ENCODE measurements at places on chromosomes 7 and 10.

DNA sequence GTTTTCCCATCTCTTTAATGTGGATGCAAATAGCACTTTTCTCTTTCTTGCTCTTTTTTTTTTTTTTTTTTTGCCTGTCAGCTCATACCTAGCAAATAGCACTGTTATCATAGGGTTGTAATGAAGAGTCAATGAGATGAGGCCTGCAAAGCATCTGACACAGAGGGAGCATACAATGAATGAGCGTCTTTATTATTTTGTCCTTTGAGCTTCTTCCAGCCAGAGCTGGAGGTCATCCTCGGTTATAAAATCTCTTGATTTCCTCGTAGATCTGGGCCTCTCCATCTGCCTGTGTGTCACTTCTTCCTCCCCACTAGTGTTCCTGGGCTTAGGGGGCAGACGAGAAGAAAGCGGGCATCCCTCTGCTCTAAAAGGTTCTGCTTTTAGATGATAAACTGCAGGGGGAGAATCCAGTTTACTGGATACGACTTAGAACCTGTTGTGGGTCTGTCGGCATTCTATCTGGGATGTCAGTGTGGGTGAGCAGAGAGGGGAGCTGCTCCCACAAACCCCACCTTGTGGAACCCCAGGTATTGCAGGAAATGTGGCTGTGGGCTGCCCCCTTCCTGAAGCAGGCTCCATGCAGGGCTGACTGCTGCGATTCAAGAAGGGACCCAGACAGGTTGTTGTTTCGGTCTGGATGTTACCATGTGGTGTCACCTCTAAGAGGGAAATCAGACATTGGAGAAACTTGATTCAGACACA, 135.8 kb upstream of the GPR26 start:
- DNase-seq = no peak

GRCh38 chr10:3948843-3949242, 163.8 kb upstream of the KLF6 start:
- DNase-seq = no peak

- no peak for DNase-seq
These were observed 457.6 kb upstream of the KLF6 start for GRCh38 chr10:4242561-4243035.

- DNase-seq = no peak
These were observed 73.4 kb upstream of the PDCD4 start for GRCh38 chr10:110798340-110798739.

GRCh38 chr7:77362905-77363304, 53.2 kb downstream of the GSAP start:
- no peak for DNase-seq

- no peak for DNase-seq
These were observed 62.7 kb downstream of the LANCL2 start for GRCh38 chr7:55427800-55428199.

- no peak for DNase-seq
These were observed 299.9 kb upstream of the HABP2 start for GRCh38 chr10:113252650-113253618.

GRCh38 chr7:151093748-151094147, 7.5 kb downstream of the AGAP3 start:
- DNase-seq = no peak

DNA sequence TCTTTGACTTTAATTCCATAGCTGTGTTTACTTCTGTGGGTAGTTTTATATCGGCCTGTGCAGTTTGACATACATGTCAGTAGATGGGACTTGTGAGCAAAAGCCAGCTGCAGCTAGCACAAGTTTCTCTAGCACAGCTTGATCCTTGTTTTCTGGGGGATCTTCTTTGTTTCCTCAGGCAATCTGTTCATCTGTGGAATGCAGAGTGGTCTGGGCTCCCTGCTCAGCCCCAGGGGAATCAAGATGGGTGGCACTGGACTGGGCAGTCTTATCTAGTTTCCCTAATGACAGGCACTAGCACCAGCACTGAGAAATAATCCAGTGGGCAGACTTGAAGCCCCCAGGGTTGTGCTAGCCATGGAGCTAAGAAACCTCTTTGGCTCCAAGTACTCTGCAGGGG, 40.8 kb downstream of the CYP2C19 start:
- DNase-seq = no peak

DNA sequence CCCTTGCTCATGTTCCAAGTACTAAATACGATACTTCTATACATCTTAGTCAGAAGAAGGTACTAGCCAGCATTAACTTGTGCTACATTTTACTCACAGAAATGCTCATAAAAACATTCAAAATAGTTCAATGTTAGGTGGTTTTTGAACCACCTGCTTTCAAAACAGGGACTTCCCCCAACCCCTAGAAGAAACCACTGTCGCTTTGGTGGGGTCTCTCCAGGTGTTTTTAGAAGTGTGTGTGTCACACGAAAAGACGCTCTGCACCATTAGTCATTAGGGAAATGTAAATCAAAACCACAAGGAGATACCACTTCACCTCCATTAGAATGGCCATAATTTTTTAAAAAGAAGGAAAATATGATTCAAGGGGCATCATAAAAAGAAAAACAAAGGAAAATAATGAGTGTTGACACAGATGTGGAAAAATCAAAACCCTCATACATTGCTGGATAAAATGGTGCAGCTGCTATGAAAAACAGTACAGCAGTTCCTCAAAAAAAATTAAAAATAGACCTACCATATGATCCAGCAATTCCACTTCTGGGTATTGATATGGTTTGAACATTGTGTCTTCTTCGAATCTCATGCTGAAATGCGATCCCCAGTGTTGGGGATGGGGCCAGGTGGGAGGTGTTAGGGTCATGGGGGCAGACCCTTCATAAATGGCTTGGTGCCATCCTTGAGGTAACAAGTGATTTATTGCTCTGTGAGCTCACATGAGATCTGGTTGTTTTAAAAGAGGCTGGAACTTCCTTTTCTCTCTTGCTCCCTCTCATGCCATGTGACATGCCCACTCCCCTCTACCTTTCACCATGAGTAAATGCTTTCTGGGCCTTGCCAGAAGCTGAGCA, 74.2 kb downstream of the MALSU1 start:
- no peak for DNase-seq

- DNase-seq = no peak
These were observed 124.4 kb upstream of the C7orf33 start for GRCh38 chr7:148466120-148466519.

GRCh38 chr10:51875610-51876009, 176.2 kb upstream of the CSTF2T start:
- no peak for DNase-seq

GRCh38 chr7:31253532-31253931, 87.0 kb downstream of the NEUROD6 start:
- DNase-seq = no peak

GRCh38 chr10:102643336-102644065, 778 bp upstream of the TRIM8 start:
- no peak for DNase-seq

DNA sequence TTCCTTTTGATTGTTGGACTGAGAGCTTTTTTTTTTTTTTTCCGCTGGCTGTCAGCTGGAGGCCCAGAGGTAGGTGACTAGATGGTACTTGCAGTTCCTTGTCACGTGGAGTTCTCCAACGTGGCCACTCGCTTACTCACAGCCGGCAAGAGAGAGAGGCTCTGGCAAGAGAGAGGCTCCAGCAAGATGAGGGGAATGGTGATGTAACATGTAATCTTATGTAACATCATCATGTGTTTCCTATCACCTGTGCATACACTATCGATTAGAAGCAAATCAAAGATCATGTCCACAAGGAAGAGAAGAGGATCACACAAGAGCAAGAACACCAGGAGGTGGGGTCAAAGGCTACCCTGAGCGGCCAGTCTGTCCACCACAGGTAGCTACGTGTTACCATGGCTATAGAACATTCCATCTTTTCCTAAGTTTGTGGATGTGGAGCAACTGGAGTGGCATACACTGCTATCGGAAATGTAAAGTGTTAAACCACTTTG, 4.0 kb upstream of the BORCS7 start:
- no peak for DNase-seq

DNA sequence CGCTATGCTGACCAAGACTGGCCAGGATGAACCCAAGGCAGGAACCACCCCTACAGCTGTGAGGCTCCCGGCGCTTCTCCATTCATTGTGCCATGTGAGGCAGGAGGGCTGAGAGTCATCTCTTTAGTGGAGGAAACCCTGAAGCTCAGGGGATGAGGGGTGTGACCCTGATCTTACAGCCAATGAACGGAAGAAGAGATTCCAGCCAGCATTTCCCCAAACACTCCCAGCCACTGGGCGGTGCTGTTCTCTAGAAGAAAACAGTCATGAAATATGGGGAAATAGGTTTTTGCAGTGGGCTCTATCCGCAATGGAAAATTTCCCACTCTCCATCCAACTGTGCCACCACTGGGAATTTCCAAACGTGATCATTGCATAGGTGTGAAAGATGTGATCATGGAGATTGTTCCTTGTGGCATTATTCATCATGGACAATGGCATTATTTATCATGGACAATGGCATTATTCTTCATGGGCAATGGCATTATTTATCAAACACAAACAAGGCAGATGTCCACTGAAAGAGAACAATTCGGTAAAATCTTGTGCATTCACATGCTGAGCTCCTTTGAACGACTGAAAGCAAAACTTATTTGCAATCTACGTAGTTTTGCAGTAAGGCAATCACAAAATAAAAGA, 14.0 kb upstream of the SLC18A2 start:
- DNase-seq = no peak

GRCh38 chr7:134637441-134637840, 9.2 kb upstream of the BPGM start:
- DNase-seq = no peak

GRCh38 chr10:60663850-60664249, 114.4 kb upstream of the CDK1 start:
- DNase-seq = peak; percentile 27

DNA sequence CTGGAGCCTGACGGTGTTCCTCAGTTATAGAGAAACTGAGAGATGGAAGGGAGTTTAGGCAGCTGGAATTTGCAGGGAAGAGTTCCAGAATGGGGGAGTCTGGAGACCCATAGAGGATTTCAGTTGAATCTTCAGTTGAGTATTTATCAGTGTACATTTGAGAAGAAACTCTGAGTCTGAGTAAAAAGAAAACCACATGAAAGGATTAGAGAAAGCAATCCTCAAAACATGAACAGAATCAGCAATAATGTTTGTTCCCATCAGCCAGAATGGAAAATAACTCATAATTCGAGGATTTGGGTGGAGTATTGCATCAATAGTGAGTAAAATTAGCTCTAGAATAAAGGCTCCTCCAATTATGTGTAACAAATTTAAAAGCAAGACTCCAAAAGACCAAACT, 130.0 kb upstream of the AHR start:
- no peak for DNase-seq

GRCh38 chr7:50349963-50350944, 45.7 kb downstream of the IKZF1 start:
- DNase-seq = no peak

DNA sequence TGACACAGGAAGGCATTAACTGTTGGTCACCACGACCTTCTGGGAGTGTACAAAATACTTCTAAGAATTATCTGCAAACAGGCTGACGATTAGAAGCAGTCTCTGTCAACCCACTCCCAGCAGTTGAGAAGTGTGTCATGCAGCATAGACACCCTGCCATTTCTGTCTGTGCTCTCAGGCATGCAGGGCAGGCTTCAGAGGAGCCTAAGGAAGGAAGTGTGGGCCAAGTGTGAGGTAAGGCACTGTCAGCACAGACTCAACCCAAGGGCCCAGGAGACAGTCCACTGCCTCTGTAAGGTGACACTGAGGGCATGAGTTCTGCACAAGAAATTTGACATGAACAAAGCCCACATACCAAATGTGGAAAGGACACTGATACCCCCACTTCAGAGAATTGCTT, 109.0 kb upstream of the VIPR2 start:
- DNase-seq = no peak

DNA sequence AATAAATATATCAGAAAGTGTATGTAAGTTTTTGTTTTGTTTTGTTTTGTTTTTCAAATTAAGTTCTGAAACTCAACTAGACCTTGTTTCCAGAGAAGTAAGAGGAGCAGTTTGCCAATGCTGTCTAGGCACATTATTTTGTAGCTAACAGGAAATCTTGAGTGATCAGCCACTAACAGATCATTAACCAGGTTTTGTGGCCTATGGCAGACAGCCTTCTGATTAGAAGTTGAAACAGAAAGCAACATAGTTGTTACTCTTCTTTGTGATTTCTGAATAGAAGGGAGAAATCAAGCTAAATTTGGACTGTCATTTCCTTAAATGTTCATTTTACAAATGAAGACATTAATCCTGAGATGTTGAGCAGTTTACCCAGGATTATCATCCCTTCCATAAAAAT, 142.6 kb downstream of the PLXDC2 start:
- DNase-seq = no peak

GRCh38 chr10:10992072-10992471, 25.6 kb upstream of the CELF2 start:
- DNase-seq = no peak

- no peak for DNase-seq
These were observed 167.7 kb upstream of the ADO start for GRCh38 chr10:62636825-62637248.

DNA sequence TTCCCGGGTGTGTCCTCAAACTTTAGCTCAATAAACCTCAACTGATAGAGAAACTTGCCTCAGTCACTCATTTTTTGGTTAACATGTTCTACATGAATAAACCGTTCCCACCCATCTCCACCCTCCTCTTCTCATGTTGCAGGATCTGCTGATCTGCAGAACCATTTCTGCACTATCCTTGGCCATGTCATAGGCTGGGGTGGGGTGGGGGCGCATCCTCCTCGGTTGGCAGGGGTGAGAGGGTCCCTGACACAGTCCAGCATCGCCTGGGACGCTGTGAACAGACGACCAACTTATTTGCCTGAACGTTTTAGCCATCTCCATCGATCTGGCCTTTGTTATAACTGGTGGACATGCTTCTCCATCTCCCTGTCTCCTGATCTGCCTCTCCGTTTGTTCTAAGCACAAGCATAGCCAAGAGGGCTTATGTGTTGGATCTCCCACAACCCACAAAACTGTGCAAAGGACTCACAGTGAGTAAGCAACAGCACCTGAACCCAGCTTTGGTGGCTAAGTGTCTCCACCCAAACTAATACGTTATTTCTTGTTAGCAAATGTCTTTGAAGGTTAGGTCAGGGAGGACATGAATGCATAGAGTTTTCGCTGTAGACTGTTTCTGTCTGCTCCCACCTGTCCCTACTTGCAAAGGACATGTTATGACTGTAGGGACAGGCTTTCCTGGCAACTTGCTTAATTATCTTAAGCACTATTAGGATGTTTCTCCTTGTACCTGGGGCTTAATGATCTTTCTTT, 51.7 kb downstream of the PRKCQ start:
- no peak for DNase-seq

- no peak for DNase-seq
These were observed 1.0 kb upstream of the PSMC2 start for GRCh38 chr7:103346396-103346795.

GRCh38 chr10:5812283-5813090, 747 bp downstream of the GDI2 start:
- no peak for DNase-seq

DNA sequence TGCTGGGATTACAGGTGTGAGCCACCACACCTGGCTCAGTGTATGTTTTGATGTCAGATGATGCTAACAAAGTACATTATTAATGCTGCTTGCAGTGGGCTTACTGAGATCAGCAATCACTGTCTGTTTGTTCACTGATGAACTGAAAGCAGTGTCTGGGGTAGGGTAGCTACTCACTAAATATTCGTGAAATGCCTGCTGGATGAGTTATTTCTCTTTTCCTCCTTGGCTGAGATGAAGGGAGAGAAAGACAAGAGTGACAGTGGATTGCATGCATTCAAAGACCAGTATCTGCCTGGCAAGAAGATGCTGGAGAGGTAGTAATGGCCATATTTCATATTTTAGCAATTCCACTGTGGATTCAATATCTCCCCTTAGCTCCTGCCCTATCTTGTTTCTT, 32.3 kb downstream of the FAM107B start:
- no peak for DNase-seq

- DNase-seq = no peak
These were observed 20.6 kb downstream of the RGR start for GRCh38 chr10:84265418-84265817.

GRCh38 chr7:20019757-20020432, 197.3 kb downstream of the MACC1 start:
- DNase-seq = no peak
